T1000 (cell line): ENCODE measurements at places on chromosomes 11 and 22.

DNA sequence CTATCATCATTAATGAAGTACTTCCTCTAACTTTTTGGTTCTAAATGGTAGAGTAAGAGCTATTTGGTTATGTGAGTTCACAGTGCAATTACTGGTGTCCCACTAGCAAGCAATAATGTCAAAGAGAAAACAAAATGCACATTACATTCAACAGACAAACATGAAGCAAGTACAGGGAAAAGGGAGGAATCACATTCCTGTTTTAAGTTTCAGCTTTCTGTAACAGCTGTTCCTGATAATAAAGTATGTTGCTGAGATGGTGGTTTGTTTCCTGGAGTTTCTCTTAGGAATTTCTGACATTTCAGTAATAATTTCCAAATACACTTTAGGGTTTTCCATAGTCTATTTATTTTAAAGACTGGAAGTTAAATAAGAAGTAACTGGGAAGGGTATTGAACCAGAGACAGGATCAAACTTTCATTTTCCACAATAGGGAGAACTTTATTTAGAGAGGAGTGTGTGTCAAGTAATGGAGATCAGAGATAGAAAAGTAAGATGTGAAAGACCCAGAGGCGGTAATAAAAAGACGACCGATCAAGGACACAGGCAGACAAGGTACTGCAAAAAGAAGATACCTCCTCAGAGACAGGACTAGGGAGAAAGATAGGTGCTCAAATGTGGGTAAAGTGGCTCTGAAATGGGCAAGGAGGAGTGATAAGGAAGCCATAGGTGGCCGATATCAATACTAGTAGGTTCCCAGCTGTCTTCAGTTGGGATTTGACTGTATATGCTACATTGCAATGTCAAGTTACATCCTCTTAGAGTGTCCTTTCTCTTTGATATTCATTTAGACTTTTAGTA, 20.8 kb upstream of the CLNS1A start:
- no peak for DNase-seq

DNA sequence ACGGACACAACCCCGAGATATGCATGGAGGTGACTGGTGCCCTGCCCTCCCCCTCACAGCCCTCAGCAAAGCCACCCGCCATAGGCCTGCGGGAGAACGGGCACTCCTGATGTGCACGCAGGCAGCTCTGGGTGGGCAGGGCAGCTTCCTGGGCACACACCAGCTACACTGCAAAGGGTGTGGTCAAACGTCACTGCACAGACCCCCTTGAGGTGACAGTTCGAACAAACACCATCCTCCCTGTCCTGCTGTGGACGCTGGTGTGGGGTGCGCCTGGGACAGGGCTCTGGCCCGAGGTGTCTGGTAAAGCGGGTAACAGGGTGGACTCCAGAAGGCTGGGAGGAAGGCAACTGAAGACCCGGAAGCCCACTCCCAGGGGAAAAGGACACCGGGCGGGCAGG, 21.9 kb upstream of the MOB2 start:
- DNase-seq, result no peak

DNA sequence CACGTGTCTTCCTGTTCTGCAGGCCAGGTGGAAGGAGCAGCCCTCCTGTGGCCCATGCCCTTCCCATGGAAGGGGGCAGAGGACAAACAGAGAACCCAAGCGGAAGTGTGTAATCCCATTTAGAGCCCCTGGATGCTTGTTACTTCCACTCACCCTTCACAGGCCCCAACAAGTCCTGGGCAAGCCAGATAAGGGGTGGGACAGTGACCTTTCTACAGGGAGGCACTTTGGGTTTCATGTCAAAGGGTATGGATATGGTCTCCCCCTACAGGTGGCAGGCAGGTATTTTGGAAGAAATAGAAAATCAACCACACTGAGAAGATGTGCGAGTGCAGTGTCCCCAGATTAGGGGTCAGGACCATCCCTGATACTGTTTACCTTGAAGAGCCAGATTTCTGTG, 11.4 kb downstream of the MPEG1 start:
- DNase-seq, result no peak

DNA sequence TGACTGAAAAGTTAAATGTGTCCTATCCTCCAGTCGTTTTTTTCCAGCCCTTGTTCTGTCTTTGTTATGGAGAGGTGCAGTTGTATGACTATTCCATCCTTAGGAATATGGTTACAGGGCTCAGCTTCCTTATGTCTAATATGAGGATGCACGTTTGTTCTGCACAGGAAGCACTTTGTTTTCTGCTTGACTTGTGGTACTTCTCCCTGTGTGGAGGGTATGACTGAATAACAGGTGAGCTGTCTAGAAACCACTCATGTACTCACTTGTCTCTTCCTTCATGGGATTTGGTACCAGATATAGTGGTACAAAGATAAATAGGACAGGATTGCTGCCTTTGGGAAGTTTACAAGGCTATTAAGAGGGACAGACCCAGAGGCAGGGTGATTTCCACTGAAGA, 17.4 kb downstream of the CABIN1 start:
- DNase-seq, result no peak

GRCh38 chr11:131350872-131351271, 19.5 kb upstream of the NTM start:
- DNase-seq, result no peak

DNA sequence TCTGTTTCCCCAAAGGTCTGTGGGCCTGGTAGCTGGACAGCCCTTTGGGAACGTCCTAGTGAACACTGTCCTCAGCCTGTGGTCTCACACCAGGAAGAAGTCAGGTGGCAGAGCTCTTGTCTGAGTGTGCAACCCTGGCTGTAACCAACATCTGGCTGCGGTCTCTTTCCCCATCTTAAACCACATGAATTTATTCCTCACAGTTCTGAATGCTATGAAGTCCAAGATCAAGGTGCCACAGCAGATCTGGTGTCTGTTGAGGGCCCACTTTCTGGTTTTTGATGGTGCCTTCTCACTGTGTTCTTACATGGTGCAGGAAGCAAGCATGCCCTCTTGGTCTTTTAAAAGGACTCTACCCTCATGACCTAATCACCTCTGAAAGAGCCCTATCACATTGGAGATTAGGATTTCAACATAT, 2.7 kb downstream of the UPB1 start:
- DNase-seq, result no peak

- DNase-seq, result no peak
Observed at GRCh38 chr11:112852143-112852866, 108.9 kb upstream of the NCAM1 start.

- DNase-seq, result no peak
Observed at GRCh38 chr11:73997120-73997770, 11.6 kb downstream of the UCP3 start.

- no peak for DNase-seq
Observed at GRCh38 chr11:7593481-7593880, 79.7 kb downstream of the PPFIBP2 start.

DNA sequence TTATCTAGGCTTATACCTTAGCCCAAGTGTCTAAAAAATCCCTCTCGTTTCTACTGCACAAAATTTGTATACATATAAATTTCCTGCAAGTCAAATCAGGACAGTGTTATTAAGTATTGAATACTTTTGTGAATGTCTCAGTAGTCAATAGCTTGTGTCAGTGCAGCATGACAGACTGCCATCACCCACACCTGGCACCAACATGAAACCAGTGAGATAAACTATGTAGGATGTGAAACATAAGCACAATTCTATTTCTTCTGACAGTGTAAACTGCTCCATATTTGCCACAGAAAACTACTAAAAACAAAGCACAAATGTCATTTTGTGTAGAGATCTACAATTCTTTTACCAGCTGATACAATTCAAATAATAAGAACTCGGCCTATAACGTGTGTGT, 542.1 kb upstream of the LUZP2 start:
- DNase-seq, result no peak

GRCh38 chr11:1290052-1291040, 19.1 kb downstream of the TOLLIP start:
- no peak for DNase-seq

DNA sequence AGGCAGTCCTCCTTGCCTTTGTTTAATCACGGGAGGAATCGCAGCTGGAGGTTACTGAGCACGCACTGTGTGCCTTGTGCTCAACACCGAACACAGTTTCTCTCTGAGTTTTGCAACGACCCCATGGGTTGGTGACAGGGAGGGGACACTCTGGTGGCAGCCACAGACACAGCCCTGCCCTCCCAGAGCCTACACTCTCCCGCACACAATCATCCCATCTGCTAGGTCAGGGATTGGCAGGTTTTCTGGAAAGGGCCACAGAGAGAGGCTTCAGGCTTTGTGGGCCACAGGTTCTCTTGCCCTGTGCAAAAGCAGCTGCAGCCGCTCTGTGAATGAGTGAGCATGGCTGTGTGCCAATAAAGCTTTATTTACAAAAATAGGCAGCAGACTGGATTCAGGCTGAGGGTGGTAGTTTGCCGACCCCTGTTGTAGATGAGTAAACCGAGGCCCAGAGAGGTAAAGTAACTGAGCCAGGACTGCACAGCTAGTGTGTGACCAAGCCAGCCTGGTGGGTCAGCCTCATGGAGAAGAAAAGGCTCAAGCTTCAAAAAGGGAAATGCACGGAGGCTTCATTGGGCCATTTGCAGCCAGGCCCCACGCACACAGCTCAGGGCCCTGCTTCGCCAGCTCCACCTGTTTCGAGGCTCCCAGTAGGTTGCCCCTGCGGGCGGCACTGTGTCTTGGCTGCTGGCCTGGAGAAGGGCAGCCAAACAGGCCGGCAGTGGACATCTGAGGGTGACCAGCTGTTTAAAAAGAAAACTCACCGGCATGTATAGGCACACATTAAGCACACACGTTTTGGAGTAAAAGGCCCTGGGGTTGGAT, 16.3 kb downstream of the LTO1 start:
- no peak for DNase-seq

- DNase-seq, result no peak
Observed at GRCh38 chr22:37439347-37439746, 12.1 kb upstream of the ELFN2 start.
